ENCODE measurements at places on chromosomes 4 and X.

DNA sequence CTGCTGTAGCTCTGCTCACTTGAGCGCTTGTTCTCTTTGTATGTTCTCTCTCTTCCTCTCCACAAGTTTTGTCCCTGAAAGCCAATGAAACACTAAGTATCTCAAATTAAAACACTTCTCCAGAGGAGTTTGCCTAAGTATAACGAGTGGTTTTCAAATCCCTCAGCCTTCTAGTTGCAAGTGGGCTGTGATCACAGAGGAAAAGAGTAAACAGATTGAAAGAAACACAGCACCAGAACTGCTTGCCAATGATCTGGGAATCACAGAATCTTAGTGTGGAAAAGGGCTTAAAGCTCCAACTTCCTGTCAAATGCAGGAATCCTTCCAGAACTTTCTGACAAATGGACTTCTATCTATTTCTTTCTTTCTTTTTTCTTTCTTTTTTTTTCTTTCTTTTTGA lies 4.8 kb upstream of the PRSS12 start:
- no peak for DNase-seq

- DNase-seq = peak; percentile 42
Measured at GRCh38 chr4:182010876-182011275, 232.3 kb upstream of the TENM3 start.

DNA sequence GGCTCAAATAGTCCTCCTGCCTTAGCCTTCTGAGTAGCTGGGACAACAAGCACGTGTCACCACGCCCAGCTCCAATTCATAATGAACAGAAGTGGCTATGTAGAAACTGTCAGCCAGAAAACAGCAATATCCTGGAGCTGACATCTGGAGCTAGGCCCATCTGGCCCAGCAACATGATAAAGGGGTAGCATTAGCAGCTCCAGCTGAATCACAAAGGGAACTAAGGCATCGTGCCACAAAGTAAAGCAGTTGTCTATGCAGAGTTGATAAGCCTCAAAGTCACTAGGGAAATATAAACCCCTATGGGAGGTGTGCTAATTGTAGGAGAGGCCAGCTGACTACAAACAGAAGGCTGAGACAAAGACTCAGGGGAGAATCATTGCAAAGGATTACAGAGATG lies 270.5 kb upstream of the GPC4 start:
- no peak for DNase-seq

DNA sequence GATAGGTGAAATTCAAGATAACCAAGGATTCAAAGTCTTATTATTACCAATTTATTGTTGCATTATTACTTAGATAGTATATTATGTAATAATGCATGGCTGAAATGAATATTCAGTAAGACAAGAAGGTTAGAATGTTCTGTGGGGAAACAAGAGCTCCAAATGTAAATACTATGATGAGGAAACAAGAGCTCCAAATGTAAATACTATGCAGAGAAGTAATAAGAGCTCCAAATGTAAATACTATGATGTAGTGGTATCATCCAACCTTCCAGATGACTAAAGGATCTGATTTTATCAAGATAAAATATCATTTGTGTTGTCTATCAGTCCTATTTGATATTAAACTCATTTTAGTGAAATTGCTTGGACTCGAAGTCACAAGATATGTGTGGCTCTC lies 82.2 kb upstream of the PCDH18 start:
- no peak for DNase-seq

DNA sequence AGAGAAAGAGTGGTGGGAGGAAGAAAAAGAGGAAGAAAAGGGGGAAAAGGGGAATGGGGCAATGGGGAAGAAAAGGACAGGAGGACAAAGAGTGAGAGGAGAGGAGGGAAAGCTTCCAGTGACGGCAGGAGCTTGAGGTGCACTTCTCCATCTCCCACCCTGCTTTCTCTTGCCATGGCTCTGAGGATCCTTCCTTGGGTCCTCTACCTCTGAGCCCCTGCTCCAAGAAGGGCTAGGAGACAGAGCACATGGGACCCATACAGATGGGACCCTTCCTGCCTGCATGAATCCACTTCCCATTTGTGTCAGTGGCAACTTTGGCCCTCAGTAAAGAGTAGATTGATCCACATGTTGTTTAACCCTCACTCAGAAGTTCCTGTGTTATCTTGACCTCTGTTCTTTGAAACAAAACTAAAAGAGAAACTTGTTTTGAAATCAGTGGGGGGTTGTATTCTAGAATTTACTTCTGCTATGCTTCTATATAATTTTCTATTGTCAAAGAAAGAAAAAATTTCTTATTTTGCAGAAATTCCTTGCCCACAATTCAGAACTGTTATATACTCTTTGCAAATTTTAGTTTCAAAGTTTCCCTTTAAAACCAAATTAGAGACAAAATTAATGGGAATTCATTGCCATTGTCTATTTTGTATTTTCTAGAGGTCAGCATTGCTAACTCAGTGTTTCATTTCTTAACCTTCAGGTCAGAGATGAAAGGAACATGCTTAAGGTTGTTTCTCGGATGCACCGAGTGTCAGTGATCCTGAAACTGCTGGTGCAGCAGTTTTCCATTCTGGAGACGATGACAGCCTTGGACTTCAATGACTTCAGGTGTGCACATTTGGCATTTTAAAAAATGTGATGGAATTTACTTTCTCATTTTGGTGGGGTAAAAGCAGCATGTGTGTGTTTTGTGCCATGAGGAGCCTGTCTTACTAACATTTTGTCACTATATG lies 5.0 kb downstream of the TDO2 start:
- no peak for DNase-seq
